ENCODE measurements at places on chromosomes 16 and 17. TPM values are rescaled to one million over a fixed set of nuclear protein-coding genes. Genes with fewer than 3 reads are reported as not detected.

JUP gene
- 0.63 TPM for total RNA-seq

KRTAP9-2 gene
- not detected for total RNA-seq

EIF3CL gene
- total RNA-seq: 28.3 TPM

FNDC8 gene
- not detected for total RNA-seq

AATK gene
- total RNA-seq: 0.05 TPM

ADAM11 gene
- 0.33 TPM for total RNA-seq

NOMO2 gene
- total RNA-seq: 81.4 TPM

AHSP gene
- total RNA-seq: not detected

B3GNT9 gene
- total RNA-seq: 12.6 TPM

DNAAF8 gene
- total RNA-seq: 0.28 TPM

NSRP1 gene
- 20.7 TPM for total RNA-seq

GCGR gene
- total RNA-seq: not detected

CACNG1 gene
- not detected for total RNA-seq

BEAN1 gene
- total RNA-seq: not detected

GPR139 gene
- not detected for total RNA-seq

EPX gene
- not detected for total RNA-seq

BLMH gene
- 47.9 TPM for total RNA-seq

CFAP97D1 gene
- total RNA-seq: not detected

ATP5PD gene
- total RNA-seq: 234 TPM

NCBP3 gene
- 39.4 TPM for total RNA-seq

GGT6 gene
- not detected for total RNA-seq
